Stimulated activated CD4-positive, alpha-beta T cell treated with anti-CD3 and anti-CD28 coated beads, Interleukin-15, amount 100 ng/mL, for 48 hours (primary cell): ENCODE measurements at places on chromosomes 5 and 9.

GRCh38 chr9:121340676-121341392, 29.2 kb downstream of the STOM start:
- no peak for DNase-seq

DNA sequence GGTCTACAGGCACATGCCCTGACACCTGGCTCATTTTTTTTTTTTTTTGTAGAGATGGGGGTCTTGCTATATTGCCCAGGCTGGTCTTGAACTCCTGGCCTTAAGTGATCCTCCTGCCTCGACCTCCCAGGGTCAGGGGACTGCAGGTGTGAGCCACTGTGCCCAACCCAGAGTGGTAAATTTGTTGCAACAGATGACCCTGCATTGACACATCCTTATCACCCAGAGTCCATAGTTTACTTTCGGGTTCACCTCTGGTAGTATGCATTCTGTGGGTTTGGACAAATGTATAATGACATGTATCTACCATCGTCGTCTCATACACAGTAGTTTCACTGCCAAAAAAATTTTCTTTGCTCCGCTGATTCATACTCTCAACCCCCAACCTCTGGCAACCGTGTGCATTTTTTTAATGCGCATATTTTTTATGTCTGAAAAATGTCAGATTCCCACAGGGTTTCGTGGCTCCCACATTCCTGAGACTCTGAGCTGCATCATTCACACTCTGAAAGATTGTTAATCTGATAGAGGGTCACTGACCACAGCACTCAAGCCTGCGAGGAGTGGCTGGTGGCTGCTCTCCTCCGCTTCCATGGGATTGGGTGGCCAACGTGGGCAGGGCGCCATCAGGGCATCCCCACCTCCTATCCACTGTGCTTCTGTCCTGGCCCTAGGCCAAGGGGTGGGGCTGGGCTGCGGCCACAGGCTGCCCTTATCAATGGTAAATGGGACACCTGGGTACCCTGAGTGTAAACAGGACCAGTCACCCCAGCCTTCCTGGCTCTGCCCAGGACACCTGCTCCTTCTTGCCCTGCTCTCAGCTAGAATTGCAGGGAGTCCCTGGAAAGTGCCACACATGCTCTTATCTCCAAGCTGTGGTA, 9.6 kb downstream of the NDST1 start:
- no peak for DNase-seq

DNA sequence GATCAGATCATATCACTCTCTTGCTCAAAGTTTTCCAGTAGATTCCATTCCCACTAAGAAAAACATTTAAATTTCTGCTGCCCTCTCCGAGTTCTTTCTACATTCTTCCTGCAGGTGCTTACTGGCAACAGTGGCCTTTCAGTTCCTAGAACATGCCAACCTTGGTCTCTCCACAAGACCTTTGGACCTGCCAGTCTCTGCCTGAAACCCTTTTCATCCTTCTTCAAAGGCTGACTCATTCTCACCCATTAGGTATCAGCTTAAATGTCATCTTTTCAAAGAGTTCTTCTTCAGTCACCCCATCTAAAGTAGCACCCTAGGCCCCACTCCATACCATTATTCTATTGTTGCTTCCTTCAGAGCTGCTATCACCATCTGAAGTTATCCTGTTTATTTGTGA, 21.8 kb downstream of the PPIC start:
- DNase-seq, result no peak

DNA sequence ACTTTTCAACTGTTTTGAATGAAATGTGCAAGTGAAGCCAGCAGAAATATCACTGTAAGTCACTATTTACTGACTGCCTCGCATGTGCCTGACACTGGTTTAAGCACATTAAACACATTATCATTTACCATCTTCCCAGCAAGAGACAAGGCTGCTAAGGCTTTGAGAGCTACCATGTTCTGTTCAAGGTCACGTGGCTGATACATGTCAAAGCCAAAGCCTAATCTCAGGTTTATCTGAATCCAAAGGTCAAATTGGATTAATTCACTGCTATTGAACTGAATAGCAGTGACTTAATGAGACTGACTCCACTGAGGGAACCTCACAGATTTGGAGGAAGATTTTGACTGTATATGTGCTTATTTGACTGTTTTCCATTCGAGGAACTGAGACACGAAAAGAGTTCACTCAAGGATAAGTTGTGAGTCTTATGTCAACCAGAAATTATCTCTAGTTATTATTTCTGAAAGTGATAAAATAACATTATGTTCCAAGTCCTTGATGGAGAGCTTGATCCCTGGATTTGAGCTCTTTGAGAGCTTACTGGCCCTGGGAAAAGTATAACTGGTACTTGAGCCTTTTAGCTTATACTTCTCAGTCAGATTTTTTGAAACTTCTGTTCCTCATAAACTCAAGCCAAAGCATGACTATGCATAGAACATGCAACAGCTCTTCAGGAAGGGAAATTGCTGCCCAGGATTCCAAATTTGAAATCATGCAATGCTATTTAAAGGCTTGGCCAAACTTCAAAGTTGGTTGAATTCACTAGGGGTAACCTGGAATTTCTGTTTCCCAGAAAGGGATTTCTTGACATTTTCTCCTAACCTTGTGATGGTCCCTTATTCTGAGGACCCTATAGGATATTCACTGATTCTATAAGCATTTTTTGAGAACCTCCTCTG, 23.4 kb upstream of the ARHGAP26 start:
- DNase-seq, result no peak

DNA sequence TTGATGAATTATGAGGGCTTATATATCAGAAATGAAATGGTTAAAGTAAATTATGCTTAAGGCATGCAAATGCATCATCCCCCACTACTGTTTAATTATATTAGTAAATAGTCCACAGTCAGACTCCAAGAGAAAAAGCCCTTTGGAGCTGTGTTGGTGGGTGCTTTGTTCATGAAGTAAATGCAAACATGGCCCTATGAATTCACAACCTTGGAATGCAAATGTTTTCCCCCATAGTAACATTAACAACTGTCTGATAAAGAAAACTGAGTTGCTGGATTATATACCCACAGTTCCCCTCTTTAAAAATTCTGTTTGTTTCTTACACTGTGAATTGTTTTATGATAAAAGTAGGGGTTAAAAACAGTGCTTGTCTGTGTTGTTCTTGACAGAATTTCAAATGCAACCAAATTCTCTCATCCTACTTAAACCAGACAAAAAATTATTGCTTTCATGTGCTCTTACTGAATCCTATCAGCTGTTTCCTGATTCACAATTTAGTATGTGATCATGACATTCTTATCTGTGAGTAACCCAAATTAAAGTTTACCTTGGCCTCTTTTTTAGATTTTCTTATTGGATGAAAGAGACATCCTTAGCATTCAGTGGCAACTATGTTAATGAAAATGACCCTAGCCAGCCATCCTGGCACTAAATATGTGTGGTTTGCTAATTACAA, 48.5 kb upstream of the SNCAIP start:
- DNase-seq, result no peak

GRCh38 chr5:147098233-147098790, 136.5 kb upstream of the STK32A start:
- no peak for DNase-seq

DNA sequence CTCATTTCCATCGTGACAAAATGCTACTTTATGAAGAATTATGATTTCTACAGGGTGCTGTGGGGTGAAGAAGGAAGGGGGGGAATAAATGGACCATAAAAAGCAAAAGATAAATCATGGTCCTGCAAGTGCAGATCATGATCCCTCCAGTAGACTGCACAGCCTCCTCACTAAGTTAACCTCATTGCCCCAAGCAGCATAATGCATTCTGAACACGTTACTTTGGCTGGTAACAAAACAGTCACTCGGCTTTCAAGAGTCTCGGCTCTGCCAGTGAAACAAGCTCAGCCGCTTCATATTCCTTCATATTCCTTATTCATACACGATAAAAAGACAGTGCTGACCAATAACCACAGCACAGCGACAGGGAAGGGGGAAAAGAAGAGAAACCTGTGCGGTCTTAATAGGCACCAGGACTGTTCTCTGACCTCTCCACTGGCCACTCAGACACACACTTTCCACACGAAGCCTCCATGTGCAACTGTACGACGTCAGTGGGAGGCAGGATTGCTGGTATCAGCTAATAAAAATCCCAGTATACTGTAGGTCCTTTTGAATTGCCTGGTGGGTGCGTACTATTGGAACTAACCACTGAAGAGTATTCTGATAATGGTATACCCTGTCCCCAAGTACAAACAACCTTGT, 60.5 kb downstream of the ANKH start:
- DNase-seq, result no peak

GRCh38 chr5:150632305-150633160, 7.9 kb upstream of the SYNPO start:
- no peak for DNase-seq

- DNase-seq, result no peak
Observed at GRCh38 chr5:138544181-138545134, 1.4 kb upstream of the ETF1 start.

- DNase-seq, result no peak
Observed at GRCh38 chr9:23542438-23542837, 283.6 kb downstream of the ELAVL2 start.

- DNase-seq, result no peak
Observed at GRCh38 chr5:122870219-122870856, 24.9 kb downstream of the SNX24 start.

DNA sequence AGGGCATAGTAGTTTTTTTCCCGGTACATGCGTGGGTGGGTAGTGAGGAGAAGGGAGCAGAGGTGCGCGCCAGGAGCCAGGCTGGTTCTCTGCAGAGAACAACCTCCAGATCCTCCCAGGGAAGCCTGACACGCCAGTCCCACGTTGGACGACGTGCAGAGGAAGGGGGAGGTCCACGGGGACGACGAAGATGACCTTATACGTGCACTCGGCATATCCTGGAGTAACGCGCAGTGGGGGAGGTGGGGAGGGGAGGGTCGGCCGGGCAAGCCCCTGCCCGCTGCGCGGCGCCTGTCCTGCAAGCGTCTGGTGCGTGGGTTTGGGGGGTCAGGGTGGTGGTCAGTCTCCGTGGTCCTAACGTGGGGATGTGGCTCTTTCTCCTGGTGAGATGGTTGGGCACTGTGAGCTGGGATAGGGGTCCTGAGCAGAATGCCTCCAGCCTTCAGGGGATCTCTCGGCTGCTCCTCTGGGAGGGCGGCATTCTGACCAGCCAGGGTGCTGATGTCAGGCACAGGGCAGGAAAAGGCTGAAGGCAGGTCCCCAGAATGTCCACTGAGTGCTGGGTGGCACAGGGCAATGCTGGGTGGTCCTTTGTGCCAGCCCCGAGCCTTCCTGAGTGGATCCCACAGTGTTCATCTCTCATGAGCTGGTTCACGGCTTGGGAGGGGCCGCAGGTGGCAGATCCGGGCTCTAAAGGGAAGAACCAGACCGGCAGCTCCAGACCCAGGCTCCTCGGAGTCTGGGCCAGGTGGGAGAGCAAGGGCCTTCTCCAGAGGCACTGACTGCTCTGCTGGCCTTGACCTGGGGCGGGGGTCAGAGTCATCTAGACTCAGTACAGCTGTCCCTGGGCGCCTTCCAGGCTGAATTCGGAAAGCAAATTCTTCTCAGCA, 10.5 kb upstream of the SCGB3A1 start:
- no peak for DNase-seq

DNA sequence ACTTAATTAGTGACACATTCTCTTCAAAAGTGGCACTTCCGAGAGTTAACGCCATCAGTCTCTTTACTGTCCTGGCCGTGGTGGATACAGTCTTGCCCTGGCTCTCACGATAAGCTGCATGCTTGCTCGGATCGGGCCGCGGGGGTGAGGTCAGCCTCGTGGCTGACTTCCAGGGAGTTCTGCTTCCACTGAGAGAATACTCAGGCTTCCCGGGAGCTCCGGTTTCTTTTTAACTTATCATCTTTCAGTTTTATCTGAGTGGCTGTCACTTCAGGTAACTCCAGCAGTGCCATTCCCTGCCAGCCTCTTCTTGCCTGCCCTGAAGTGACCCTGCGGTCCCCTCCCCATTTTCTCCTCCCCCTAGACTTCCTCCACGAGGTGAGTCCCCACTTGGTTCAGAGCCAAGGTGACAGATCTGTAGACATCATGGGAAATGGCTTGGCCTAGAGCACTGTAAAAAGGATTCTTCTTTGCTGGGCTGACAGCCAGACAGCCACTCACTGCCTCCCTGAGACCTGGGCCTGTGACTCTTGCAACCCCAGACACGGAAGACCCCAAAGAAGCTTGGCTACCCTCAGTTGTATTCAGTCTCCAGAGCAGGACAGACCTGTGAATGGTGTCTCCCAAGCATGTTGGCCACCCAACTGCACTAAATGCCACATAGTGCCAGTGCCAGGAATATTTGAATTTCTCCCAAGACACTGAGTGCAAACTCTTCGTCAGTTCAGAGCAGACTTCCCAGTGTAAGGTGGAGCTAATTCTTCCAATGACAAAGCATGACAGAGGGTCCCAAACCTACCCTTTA, 95.1 kb downstream of the DAPK1 start:
- DNase-seq, result no peak

GRCh38 chr5:137051161-137051560, 448.0 kb downstream of the SPOCK1 start:
- no peak for DNase-seq

GRCh38 chr5:178436326-178436940, 153.8 kb downstream of the COL23A1 start:
- no peak for DNase-seq
